ENCODE measurements at places on chromosomes 4 and X. TPM values are rescaled to one million over a fixed set of nuclear protein-coding genes. Genes with fewer than 3 reads are reported as not detected.

Gene IGSF1
- polyA plus RNA-seq = not detected

Gene XAGE1A
- not detected for polyA plus RNA-seq

Gene PTTG2
- not detected for polyA plus RNA-seq

Gene NXF3
- not detected for polyA plus RNA-seq

Gene DDIT4L
- 0.62 TPM for polyA plus RNA-seq

Gene GPR143
- polyA plus RNA-seq = 17.7 TPM

DNA sequence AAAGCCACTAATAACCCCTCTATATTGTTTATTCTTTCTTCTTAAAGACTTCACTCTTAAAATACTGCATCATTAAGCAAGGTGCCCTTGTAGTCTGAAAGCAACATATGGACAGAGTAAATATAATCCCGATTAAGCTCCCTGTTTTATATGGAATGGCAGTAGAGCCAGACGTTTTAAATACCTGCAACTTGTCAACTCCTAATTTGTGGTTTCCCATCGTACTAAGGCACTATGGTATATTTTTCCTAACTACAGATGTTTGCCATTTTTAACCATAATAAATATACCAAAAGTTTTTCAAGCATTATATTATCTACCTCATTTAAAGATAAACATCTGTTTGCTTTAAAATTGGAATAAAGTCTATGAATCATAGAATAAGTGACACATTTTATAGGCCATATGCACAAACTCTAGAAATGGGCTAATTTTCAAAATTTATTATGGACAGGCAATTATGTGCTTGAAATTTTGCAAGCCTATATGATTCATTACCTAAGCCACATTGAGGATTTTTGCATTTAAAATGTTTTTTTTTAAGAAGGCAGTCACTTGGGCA, 194.6 kb downstream of the FRMPD4 start:
- DNase-seq = no peak

GRCh38 chrX:15448010-15448639, 45.0 kb downstream of the PIR start:
- DNase-seq = no peak

DNA sequence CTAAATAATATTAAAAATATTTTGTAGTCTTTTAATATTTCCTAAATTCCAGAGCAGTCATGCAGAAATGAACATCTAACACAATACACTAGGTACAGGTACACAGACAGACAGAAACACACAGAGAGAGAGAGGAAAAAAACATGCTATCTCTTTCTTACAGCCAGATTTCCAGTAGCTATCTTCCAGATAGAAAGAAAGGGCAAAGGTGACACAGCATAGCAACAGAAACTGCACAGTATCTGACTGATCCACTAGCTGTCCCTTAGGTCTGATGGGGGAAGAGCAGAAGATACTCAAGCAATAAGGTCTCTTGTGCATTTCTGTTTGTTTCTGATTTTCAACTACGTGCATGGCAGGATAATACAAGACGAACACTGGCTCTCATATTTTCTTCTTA, 7.8 kb downstream of the FBXW7 start:
- no peak for DNase-seq

DNA sequence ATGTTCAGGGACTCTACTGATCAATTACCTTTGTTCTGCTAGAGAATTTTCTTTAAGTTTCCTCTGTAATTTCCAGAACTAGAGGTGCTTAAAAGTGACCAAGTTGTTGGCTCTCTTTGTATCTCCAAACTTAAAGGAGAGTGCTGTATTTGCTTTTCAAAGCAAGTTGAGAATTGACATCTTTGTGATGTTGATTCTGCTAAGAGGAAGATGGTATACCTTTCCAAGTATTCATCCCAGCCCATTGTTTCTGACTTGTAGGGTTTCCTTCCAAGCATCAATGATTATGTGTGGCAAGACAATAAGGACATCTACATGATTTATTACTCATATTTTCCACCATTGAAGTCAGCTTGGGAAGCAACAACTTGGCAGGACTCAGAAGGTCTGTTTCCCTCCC, 190.6 kb downstream of the GC start:
- no peak for DNase-seq

- DNase-seq = peak; percentile 80
These were observed at the start of gene FAM114A1 for GRCh38 chr4:38867478-38868058. FAM114A1 (plus strand) TSS chr4:38867806; CDS start chr4:38878079, 10,273 bp downstream.

DNA sequence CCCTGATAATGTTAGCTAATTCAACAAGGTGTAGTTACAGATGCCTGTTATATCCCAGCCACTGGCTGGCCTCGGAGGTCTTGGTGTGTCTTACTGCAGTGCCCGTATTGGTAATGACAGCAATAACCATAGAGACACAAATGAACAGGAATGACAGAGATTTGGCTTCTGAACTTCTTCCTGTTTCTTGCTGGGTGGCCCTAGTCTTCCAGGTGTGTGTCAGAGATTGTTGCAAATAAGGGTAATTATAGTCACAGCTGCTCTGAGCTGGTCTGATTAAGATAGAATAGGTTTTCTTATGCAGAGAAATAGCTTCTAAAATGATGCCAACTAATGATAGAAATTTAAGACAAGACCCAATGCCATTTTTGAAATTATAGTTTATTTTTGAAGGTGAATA, 64.1 kb upstream of the MAD2L1 start:
- DNase-seq = no peak

GRCh38 chrX:48972220-48973164, 848 bp upstream of the KCND1 start:
- peak; percentile 46 for DNase-seq

DNA sequence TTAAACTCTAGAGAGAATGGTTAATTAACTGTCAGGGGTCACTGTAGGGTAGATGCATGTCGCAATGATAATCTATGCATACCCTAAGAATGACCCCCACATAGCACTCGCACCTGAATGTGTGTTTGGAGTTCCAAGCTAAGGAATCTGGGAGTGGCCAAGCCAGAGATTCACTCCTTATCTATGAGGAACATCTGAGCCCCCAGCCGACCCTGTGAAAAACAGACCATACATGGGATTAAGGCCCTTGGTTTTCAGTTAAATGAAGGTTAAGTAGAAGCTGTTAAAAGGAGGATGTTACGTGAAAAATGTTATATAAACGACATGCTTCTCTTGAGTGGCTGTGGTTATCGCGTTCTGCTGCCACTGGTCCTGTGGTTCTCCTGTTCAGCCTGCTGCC, 147.2 kb downstream of the RELL1 start:
- no peak for DNase-seq

DNA sequence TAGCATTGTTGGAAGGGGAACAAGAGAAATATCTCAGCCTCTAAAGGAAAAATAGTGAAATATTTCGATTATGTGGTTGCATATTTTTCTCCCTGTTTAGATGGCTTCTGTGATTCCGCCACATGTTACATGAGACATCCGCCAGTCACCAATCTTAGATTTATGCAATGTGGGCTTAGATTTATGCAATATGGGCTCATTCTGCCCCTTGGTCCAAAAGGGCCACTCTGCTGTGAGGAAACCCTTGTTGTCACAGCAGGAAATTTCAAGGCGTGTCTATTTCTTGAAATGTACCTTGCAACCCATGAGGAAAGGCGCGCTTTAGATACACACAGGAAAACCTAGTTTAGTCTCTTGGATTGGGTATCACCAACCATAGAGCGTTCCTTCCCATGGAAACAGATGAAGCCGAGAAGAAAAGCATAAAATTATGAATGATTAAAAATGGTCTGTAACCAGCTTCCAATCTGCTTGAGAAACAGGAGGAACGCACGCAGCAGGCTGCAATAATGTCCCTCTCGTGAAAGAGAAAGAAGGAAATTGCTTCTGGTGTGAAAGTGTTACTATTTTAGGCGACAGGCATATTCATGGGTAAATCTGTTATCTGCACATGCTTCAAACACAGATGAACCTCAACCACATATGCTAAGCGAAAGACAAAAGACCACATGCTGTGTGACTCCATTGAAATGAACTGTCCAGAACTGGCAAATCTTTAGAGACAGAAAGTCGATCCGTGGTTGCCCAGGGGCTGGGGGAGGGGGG, 3.7 kb downstream of the RS1 start:
- no peak for DNase-seq

Measured in endothelial cell of umbilical vein (primary cell).